ENCODE measurements at places on chromosomes 11 and 22.
A peak's percentile ranks its signal among the peaks of the same experiment; 100 is the strongest.

DNA sequence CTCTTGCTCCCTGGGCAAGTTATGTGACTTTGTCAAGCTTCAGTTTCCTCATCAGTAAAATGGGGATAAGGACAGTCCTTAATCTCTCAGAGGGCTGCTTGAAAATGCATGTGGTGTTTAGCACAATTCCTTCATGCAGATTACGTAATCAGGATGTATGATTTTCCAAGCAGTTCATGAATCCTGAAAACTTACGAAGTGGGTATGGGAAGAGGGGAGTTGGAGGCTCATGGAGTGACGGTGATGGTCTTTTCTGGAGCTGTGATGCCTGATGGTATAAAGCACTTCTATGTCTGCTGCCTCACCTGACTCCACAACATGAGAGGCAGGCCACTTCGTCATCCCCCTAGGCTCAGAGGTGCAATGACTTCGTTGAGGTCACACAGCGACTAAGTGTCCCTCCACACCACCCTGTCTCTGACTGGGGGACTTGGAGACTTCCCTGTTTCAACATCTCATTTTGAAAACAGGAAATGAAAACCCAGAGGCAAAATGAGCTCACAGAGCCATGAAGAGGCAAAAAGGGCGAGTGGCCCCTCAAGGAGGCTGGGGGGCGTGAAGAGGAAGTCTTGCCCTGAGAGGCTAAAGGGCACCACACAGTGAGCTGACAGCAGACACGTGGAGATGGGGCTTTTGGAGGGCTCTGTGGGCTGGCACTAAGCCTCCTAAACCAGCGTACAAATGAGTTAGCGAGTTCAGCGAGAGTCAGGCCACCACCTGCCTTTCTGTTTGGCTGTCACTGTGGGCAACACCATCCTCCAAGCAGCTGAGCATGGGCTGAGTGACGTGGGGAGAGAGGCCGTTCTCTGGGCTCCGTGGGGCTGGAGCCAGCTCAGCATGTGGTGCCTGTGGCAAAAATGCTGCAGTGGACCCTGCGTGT is 10.1 kb downstream of the MCM5 start:
- no peak for DNase-seq

DNA sequence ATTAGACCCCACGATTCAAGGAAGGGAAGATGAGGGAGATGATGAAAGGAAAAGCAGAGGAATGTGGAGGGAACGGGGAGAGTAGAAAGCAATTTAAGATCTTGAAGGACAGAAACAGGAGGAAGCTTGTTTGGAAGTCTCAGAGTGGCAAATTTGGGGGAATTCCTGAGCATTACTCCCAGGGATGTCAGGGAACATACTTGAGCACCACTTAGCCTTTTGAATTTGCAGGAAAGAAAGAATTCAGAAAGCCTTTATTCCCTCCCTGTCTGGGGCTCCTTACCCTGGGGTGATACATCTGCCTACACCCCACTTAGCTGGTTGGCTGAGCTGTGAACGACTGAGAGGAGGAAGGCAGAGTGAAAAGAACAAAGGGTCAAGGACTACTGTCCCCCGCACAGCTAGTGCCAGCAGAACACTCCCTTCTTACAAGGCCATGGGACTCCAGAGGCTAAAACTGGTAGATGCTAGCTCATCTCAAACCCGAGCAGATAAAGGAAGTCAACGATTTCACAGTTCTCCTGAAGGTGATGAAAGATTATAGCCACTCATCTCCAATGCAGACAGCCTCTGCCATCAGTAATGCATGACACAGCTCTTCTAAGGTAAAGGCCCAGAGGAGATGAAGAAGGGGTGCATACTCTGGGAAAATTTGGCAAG is 84.0 kb upstream of the AKIP1 start:
- no peak for DNase-seq

DNA sequence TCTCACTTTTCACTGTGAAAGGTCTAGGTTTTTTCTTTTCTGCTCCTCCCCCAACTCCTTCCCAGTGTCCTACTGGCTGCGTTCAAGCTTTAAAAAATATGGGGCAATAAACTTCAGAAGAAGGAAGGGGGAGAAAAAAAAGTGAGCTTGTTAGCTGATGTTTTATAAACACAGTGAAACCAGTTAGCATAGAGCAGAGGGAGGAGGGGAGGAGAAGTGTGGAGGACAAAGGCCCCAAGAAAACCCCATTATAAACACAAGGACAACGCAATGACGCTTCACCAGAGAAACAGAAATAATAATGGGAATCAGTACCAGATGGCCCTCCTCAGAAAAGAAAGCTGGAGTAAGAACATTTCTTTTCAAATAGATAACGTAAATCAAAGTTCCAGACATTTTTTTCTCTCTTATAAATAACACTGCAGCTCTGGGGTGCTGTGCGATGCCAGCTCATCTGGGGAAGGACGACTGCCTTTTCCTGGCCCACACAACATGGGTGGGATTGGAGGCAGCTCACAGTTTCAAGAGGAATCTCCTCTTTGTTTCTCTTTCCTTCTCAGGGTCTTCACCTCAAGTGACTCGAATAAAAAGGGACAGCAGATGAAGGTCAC is 235.4 kb upstream of the NARS2 start:
- no peak for DNase-seq

GRCh38 chr11:8070417-8071115 is 10.4 kb upstream of the TUB start:
- no peak for DNase-seq

- DNase-seq: no peak
Observed at GRCh38 chr11:110614031-110614430, 98.2 kb downstream of the ARHGAP20 start.

GRCh38 chr11:17648528-17648927 is 70.8 kb upstream of the MYOD1 start:
- no peak for DNase-seq

GRCh38 chr22:35726933-35727332 is 9.3 kb downstream of the APOL5 start:
- no peak for DNase-seq

DNA sequence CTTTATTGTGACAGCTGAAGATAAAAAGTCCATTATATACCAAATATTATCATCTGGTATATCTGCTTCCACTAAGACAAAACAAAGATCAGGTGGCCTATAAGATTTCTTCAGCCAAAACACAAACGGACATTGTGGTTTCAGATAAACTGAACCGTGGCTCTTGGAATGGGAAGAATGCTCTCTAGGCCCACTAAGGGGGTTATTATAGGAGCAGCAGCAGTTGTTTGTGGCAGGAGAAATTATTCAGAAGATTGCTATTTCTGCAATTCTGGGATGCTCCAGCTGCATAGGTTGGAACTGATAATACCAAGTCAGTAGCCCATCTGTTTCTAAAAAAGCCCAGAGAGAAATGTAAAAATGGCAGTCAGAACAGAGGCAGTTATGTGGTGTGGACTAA is 145.3 kb downstream of the NCAM1 start:
- no peak for DNase-seq

DNA sequence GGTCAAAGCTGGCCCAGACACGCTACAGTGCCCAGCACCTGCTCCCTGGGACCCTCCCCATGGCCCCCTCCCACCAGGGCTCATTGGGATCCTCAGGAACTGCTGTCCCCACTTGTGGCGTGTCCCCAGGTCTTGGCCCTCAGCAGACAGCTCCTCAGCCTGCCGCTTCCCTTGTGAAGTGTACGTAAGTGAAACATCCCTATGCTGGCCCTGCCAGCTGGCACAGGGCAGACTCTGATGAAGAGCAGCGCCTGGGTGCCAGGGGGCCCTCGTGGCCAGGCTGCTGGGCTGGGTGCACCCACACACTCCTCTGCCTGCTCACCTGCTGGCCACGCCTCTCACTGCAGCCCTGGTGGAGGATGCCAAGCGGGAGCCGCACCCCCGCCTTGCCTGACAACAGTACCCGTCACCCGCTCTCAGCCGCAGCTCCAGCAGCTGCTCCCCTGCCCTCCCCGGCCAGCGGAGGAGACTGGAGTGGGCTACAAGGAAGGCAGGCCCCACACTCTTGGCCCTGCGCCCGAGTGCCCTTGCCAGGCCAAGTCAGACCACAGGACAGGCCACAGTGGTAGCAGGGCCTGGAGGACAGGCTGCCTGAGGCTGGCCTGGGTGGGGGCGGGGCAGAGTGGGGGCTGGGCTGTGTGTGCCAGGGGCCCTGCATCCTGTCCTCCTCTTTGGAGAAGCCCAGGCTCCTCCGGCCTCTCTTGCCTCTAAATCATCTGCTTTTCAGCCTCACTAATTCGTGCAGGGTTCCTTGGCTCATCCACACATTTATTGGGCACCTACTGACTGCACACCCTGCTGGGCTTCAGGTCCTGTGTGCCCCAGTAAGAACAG is 39.5 kb downstream of the IGF2 start:
- no peak for DNase-seq

- no peak for DNase-seq
Observed at GRCh38 chr11:64034411-64034811, 1.3 kb upstream of the FLRT1 start.

GRCh38 chr11:74950374-74950969 is 1.4 kb downstream of the SPCS2 start:
- no peak for DNase-seq

- peak; percentile 13 for DNase-seq
Observed at GRCh38 chr11:85626496-85626895, 648 bp downstream of the DLG2 start.

DNA sequence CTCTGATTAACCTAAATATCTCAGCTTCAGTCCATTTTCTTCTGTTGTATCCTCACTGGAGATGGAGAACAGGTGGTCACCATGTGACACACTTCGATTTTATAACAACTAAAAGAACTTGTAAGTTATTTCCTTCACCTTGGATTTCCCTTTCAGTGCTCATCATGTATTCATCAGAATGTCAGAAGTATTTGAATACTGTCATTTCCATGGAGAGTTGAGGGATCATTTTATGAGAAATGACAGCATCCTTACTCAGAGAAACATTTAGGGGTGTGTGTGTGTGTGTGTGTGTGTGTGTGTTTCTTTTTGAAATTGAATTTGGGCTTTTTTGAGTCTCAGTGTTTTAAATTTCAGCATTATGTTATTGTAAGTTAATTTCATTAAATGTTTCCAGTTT is 205.8 kb downstream of the ARHGAP42 start:
- DNase-seq: no peak

Data from SHP77 (cell line).